ENCODE measurements at places on chromosomes 12 and 14. TPM values are rescaled to one million over a fixed set of nuclear protein-coding genes. Genes with fewer than 3 reads are reported as not detected.

The SLC7A7 gene
- total RNA-seq: 22.5 TPM

The PDZRN4 gene
- total RNA-seq: not detected

The BBOF1 gene
- total RNA-seq: 2.3 TPM

The DCAF4 gene
- total RNA-seq: 14.5 TPM

The CCDC175 gene
- not detected for total RNA-seq

The CATSPERB gene
- total RNA-seq: not detected

The CEBPE gene
- total RNA-seq: not detected

The DPY19L2 gene
- 2.3 TPM for total RNA-seq

The IFNG-AS1 gene
- not detected for total RNA-seq

The OLR1 gene
- not detected for total RNA-seq

The GLTP gene
- total RNA-seq: 46.6 TPM

The GARIN6 gene
- not detected for total RNA-seq

The SLC35F4 gene
- total RNA-seq: not detected

The FAR2 gene
- total RNA-seq: 66.3 TPM

- no peak for DNase-seq
These were observed 26.7 kb downstream of the C12orf75 start for GRCh38 chr12:105357162-105357691.

- DNase-seq: no peak
These were observed 492.2 kb downstream of the FLRT2 start for GRCh38 chr14:86022031-86022629.

GRCh38 chr14:90986510-90986909 lies 73.9 kb downstream of the RPS6KA5 start:
- no peak for DNase-seq

- peak; percentile 66 for DNase-seq
These were observed 3.2 kb upstream of the FICD start for GRCh38 chr12:108511633-108512540.

DNA sequence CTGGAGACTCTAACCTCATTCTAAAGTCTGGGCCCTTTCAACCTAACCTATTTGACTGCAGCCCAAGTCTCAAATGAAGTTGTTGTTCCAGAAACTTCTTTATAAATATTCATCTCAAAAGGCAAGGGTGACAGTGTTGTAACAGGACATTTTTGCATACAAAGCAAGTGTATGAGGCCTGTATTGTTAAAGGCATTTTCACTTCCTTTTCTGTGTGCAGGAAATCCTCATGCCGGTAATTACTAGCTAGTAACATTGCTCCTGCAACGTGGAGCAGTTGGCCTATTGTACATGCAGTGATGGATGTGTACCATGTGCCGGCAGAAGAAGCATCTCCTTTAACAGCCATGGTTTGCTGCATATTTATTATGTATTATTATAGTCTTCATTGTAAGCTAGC lies 156.5 kb upstream of the RMST start:
- peak; percentile 18 for DNase-seq

- DNase-seq: no peak
These were observed 5.3 kb upstream of the RAB35 start for GRCh38 chr12:120121766-120122293.

GRCh38 chr14:73503648-73504047 lies 12.9 kb downstream of the RIOX1 start:
- no peak for DNase-seq

GRCh38 chr14:61252369-61253063 lies 28.6 kb downstream of the TMEM30B start:
- DNase-seq: peak; percentile 90

DNA sequence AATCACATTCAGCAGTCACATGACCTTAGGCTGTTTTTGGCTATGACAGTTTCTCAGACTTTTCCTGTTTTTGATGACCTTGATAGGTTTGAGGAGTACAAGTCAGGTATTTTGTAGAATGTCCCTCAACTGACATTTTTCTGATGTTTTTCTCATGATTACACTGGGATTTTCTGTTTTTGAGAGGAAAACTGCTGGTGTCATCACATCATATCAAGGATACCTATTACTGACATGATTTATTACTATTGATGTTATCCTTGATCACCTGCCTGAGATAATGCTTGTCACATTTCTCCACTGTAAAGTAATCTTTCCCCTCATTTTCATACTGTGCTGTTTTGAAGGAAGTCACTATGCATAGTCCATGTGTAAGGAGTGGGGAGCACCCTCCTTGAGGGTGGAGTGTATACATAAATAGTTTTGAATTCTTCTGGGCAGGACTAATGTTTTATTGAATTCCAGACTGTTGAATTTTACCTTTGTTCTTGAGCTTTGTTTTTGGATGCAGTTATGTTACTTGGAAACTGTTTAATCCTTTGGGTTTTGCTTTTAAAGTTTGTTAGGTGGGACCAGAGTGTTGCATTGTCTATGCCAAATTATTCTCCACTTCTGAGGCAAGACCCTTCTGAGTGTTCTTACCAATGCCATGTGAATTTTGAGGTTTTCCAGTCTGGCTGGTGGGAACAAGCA lies 444.5 kb upstream of the FAR2 start:
- no peak for DNase-seq

DNA sequence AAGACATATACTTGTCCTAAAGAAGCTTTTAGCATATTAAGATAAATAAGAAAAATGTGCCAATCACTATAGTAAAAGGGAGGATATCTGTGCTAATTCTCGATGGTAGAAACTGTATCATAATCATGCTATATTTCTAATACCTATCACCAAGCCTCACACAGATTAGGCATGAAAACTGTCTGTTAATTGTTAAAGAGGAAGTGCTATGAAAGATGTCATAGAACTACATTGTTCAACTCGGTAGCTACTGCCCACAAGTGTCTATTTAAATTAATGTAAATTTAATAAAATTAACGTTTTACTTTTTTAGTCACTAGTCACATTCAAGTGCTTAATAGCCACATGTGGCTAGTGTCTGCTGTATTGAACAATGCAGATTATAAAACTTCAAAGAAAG lies 77.5 kb upstream of the KICS2 start:
- DNase-seq: no peak

- DNase-seq: no peak
These were observed 6.8 kb downstream of the KNTC1 start for GRCh38 chr12:122533856-122534255.

GRCh38 chr14:49946320-49947141 lies 53.6 kb downstream of the ARF6 start:
- DNase-seq: peak; percentile 86

- DNase-seq: no peak
These were observed 194.3 kb downstream of the CAPZA3 start for GRCh38 chr12:18932211-18932610.

GRCh38 chr12:94285943-94286582 lies 137.7 kb downstream of the PLXNC1 start:
- no peak for DNase-seq

GRCh38 chr12:114823724-114824123 lies 139.7 kb upstream of the TBX3 start:
- no peak for DNase-seq

DNA sequence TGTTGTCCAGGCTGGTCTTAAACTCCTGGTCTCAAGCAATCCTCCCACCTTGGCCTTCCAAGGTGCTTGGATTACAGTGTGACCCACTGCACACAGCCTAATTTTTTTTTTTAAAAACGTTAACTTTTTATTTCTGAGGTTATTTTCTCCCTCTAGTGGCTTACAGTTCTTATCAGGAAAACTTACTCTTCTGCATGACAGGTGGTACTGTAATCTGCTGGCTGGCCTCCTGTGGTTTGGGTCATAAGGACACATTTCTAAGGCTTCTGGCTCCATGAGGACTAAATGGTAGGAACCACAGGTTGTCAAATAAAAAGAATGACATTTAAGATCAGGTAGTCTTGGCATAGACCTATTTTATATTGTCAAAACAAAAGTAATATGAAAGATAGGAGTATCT lies 7.7 kb upstream of the NCKAP1L start:
- no peak for DNase-seq

DNA sequence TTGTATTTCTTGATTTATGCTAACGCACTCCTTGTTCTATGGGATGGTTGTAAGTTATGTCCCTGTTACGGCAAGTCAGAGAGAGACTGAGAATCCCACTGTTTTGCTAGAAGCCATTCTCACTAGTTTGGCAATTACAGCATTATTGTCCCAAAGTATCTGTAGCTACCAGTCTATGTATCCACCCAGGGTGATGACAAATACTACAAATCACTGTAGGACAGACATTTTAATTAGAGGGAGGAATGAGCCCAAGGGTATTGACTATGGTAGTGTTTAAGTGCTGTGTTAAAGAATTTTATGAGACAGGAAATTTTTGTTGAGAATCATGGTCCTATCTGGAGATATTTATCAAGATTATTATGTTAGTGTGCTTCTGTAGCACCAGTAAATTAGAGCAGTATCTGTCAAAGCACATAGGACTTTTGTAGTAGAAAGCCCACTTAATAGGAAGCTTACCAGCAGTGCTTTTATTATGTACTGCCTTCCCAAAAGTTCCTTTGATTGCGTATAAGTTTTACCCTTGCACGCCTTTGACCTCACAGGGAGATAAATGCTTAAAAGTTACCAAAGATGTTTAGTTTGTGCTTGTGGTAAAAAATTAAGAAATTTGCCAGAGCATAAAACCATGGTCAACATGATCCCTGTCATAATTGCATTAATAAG lies 10.7 kb downstream of the PRKCH start:
- no peak for DNase-seq

- no peak for DNase-seq
These were observed 72.6 kb downstream of the SUSD6 start for GRCh38 chr14:69683971-69684370.

- no peak for DNase-seq
These were observed 16.4 kb downstream of the RNASE2 start for GRCh38 chr14:20971705-20972021.

GRCh38 chr14:36506732-36507614 lies 13.1 kb downstream of the NKX2-1 start:
- DNase-seq: no peak

DNA sequence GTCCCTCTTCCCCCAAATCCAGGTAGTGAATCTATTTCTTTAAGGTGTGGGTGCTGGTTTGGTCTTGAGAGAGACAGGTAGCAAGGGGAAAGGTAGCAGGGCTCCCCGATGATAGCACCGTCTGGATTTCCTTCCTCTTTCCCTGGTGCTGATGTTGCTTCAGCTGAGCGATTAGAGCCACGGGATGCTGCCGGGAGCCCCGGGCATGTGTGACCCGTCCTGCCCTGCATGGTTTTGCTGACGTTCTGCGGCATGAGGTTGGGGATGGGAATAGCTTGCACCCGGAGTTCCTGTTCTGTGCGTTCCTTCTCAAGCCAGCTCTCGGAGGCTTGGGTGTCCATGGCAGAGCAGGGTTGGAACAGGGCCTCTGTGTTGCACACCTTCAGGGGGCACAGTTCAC lies 107.3 kb downstream of the TSPAN9 start:
- no peak for DNase-seq

All from endothelial cell of umbilical vein (primary cell).